HL-60 (cell line): ENCODE measurements at places on chromosomes 16 and 17.

DNA sequence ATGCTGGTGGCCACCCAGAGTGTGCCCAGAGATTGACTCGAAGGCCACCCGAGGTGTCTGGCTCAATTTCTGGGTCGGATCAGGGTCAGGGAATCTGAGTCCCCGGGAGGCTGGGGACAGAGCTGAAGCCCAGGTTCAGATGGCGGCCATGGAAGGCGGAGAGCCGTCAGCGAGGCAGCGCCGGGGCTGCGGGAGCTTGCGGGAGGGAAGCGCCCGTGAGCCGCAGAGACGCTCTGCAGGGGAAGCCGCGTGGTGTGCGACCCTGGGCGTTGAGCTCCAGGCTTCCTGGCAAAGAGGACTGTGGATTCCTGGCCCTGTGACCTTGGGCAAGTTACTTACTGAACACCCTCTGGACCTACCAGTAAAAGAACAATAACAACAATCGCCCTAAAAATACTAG is 518 bp upstream of the SPATA22 start:
- no peak for DNase-seq

GRCh38 chr17:67390006-67390645 is 13.0 kb downstream of the PITPNC1 start:
- no peak for DNase-seq

- no peak for DNase-seq
Measured at GRCh38 chr16:4403133-4403949, 13.1 kb downstream of the CORO7 start.

DNA sequence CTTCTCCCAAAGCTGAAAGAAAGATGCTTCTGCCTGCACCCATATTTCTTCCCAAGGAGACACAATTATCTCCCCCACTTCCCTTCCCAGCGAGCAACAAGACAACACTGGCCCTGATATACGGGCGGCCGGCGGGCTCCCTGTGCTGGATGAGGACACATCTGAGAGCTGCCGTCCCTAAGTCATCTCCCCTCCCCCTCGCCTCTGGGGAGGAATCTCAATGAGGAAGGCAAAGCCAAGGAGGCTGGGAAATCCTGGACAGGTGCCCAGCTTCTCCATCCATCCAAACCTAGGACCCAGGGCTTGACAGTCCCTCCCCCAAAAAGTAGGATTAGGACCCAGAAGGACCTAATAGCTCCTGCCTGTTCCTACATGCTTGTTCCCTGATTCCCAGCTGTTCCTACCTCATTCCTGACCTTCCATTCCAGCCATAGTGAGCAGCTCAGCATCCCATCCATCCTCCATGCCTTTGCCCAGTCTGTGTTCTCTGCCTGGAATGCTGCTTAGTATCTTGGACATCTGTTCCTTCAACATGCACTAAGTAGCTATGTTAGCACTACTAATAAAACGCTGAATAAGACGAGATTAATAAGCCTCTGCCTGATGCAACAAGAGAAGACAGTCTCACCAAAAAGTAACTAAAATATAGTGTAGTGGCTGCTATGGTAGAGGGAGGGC is 167.9 kb downstream of the CCT6B start:
- DNase-seq, result no peak
